ENCODE measurements at places on chromosomes 5 and 9.

DNA sequence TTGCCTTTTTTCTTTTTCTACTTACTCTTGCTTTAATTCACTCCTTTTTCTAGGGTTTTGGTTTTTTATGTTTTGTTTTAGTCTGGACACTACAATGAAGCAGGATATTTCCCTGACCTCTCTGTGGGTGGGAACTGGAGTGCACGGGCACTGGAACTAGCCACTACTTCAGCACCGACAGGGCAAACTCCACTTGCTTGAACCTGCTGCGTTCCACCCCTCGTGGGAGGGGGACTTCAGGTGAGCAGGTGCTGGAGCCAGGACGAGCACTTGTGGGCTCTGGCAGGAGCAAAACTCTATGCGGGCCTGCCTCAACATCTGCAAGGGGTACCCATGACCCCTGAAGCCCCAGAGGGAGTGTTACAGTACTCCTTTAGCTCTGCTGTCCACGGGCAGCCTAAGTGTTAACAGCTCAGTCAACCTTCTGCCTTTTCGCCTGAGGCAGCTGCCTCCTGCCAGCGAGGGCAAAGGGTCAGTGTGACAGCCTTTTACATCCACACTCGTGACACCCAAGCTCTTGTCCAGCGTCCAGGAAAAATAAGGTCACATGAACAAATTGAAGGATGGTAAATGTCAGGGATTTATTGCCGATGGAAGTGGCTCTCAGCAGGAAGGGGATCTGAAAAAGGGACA lies 144.1 kb upstream of the NFIL3 start:
- no peak for DNase-seq

DNA sequence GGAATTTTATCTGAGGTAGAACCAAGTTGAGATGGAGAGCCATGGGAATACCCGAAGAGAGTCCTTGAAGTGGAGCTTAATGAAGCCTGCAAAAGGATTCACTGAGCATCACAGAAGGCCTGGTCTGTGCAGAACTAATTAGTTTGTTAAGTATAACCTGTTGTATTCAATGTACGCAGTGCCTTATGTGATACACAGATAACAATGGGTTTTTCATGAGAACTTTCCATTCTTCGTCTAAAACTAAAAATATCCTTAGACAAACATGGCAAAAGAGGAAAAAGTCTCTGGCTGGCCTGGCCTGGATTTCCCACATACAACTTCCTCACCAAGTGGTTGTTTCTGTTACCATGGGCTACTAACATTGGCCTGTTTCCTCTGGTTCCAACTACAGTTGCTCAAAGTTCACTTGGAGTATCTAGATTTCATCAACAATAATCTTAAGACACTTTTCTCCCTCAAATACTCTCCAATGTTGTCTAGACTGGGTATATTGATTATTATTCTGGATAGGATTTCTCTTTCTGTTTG lies 237.6 kb upstream of the ZNF462 start:
- no peak for DNase-seq

DNA sequence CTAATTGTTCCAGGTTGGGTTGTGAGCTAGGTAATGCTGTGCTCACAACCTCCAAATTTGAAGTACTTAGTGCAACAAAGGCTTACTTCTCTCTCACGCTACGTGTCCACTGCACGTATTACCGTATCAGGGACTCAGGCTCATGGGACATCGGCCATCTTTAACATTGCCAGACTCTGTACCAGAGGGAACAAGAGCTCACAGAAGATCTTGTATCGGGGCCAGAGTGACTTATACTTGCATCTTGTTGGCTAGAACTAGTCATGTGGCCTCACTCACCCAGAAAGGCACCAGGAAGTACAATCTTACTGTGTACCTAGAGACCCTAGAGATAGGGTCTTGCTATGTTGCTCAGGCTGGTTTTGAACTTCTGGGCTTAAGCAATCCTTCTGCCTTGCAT lies 81.1 kb upstream of the KLF9 start:
- no peak for DNase-seq

DNA sequence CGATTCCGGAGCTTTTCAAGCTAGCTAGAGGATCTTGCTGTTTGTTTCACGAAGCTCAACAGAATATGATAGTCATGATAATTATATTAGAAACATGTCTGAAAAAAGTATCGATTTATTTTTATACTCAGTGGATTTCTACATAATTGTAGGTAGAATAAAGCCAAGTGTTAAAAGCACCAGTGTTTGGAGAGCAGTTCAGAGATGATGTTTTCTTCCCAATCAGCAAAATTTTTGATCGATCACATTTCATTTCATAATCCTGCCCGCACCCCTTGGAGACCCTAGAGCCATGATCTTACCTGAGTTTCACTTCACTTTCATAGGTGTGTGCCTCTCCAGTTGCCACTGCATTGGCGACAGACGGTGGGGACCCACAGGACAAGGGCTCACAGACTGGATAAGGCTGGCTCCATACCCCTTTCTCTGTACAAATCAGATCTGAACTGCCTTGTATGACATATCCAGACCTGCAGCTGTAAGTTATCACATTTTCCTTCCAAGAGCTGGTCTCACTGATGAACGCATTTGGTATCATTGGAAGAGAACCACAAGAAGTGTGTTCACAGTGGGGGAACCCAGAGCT lies 68.3 kb upstream of the TXNDC8 start:
- DNase-seq: no peak

GRCh38 chr9:94680621-94681020 lies 41.3 kb upstream of the FBP1 start:
- DNase-seq: no peak
